ENCODE measurements at places on chromosomes 12 and 14.

DNA sequence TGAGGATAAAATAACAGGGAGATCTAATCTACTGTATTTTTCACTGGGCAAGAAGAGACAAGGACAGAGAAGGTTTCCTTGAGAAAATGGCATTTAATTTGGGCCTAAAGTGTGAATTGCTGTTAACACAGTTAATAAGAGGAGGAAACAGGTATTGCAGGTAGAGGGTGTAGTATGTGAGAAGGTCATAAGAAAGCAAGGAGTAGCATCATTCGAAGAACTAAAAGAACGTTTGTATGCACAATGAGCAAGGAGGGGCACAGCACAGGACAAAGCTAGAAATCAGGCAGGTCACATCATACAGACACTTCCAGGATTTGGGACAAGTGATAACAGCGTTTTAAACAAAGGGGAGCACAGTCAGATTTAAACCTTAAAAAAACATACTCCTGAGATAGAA is 85.1 kb upstream of the PLEKHA5 start:
- no peak for DNase-seq

DNA sequence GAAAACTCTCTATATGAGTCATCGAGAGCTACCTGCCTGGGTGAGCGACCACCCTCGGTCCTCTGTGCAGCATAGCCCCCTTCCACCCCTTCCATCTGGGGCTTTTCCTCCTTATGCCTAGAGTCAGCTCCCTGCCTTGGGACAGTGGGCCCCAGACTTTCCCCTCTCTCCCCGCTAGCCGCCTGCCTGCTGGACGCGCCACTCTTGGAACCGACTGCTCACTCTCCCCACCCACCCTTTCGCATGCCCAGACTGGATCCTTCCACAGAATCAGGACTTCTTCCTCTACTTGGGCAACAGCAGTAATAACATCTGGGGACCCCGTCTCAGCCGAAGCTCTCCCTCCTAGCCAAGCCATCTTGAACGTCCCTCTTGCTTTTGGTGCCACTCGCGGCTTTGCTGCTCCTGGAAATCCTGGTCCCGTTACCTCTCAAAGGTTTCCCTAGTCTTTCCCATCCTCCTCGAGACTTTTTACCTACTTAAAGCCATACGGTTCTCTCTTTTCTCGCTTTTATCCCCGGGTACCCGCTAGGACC is 671 bp downstream of the ESYT1 start:
- peak; percentile 46 for DNase-seq

DNA sequence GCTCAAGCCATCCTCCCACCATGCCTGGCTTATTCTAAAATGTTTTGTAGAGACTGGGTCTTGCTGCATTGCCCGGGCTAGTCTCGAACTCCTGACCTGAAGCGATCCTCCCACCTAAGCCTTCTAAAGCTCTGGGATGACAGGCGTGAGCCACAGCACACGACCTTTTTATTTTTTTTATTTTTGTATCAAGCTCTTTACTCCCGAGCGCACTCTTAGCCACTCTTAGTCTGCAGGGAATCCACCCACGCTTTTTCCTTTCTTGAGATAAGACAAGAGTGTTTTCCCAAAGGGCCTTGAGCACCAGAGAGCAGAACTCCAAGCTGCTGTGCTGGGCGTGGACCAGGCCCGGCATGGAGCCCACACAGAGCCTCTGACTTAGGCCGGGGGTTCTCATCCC is 23.4 kb downstream of the MAP1LC3B2 start:
- no peak for DNase-seq

DNA sequence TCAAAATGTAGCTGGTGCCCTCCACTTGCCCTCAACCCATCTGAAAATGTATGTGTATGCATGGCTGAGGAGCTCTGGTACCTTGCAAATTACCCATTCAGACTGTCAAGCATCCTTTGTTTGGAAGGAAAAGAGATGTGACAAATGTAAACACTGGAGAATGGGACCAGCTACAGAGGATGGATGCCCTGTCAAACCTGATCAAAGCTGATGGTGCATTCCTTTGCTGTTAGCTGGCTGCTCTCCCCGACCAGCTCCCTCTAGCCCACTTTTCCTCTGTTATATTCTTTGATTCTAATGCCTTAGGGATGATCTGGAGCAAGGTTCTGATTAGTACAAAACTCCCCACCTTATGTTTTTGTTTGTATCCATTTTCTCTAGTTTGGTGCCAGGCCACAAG is 310.3 kb downstream of the C12orf75 start:
- no peak for DNase-seq

DNA sequence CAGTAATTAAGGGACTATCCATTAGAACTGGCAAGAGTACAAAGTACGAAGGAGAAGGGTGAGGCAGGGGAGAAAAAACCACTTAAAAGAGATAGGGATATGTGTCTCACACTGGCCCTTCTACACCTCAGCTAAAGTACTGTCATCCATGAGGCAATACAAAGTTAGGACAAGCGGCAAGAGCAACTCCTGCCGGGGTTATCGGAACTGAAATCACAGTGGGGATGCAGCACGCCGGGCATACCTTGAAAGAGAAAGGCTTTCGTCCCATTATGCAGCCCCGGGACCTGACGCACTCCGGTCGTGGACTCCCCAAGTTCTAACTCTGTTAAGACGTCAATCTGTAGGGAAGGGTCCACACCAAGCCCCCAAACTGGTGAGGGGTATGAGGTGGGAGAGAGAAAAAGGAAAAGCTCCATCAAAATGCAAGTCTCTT is 1.1 kb downstream of the NELL2 start:
- DNase-seq, result peak; percentile 25

DNA sequence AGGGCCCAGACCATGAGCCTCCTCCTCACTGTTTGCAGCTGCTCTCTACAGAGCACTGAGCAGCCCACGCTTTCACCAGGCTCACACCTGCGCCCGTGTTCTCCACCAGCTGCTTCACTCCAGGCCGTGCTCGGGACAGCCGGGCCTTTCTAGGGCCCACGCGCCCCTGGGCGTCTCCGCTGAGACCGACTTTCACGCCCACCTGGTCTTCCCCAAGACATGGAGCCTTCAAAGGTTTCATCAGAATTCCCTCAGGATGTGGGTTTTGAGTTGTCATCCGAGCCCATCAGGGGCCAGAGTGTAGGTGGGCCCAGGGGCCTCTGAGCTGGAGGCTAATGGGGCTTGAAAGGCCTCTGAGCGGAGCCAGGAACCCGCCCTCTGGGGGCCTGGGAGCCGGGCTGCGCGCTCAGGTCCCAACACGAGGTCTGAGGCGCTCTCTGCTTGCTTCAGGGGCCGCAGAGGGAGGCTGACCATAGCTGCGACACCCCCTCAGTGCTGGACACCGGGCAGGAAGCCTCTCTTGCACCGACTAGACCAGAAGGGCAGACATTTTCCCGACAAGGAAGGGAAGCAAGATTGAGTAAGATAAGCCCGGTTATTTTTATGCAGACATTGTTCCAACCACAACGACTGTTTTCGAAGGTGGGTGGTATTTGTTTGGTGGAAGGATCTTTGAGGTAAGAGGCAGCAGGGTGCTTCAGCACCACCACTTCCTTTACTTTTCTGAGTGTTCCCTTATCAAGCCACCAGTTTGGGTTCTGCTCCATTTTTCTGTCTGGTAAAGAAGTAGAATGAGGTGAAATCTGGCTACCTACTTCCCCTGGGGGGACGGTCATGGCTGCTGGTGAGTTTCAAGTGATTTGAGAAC is 125.0 kb upstream of the FUT8 start:
- peak; percentile 67 for DNase-seq

DNA sequence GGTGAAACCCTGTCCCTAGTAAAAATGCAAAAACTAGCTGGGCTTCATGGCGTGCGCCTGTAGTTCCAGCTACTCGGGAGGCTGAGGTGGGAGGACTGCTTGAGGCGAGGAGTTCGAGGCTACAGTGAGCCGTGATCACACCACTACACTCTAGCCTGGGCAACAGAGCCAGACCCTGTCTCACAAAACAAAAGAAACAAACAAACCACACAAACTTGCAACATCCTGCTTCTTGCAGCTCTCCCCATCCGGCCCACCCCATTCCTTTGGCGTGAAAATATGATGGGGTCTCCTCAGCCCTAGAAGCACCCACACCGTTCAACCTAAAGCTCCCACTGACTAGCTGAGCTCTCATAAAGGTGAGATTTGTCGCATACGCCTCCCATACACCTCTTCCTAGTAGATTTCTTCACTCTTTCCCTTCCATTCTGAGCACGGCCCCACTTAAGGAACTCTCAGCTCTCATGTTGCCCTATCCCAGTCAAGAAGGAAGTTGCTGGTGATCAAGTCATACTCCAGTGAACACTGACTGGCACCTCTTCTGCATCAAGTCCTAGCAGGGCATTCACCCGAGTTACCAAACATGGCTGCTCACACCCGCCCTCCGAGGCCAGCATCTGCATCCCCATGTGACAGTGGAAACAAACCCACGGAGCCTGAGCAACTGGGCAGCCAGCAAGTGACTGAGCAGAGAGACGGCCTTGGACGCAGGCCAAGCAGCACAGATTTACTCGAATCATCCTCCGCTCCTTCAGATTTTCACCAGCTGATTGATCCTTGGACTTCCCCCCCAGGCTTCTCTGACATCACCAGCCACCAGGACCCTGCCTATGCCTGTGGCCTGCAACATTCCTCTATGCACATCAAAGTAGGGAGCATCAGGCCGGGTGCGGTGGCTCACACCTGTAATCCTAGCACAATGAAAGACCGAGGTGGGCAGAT is 18.9 kb upstream of the CD27 start:
- DNase-seq, result peak; percentile 59

GRCh38 chr12:23980826-23981225 is 31.4 kb upstream of the SOX5 start:
- DNase-seq, result no peak

DNA sequence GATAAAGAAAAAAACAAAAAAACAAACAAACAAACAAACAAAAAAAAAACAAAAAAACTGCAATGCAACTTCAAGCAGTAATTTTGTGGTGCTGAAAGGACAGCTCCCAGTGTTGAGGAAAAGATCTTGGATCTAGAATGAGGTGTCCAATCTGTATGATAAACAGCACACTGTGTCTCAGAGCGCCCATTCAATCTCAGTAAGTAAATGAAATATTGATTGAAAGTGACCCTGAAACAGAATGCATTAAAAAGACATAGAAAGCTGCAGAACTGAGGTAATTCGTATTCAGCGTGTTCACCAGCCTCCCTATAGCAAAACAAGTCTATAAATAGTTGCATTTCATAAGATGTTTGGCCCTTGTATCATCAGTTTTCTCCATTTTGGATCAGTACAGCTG is 153.0 kb downstream of the NOVA1 start:
- DNase-seq, result no peak

GRCh38 chr12:103560604-103561101 is 26.4 kb upstream of the STAB2 start:
- no peak for DNase-seq
